Right kidney (tissue), 9 donors: ENCODE measurements at places on chromosomes 2 and 18.

- no peak for DNase-seq
These were observed 25.1 kb upstream of the MRO start for GRCh38 chr18:50844960-50845359.

- no peak for DNase-seq
These were observed 274.8 kb downstream of the SS18 start for GRCh38 chr18:25815659-25816058.

DNA sequence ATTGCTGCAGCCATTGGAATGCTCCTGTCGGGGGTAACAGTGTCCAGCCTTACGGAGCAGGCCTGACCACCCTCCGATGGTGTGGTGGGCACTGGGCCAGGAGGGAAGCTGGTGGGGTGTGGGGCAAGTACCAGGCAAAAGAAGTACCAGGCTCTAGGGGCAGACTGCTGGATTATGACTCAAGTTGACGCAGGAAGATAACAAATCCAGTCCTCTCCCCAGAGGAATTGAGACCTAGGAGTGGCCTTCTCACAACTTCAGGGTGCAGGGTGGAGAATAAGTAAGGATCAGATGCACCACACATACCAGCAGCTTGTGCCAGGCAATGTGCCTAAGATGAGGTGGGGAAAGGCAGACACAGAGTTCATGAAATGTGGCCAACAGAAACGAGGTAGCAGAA lies 37.9 kb downstream of the SEMA4F start:
- no peak for DNase-seq

- no peak for DNase-seq
These were observed 42.1 kb upstream of the SNED1 start for GRCh38 chr2:240956171-240956934.

GRCh38 chr2:227597036-227597435 lies 1.7 kb upstream of the SCYGR2 start:
- no peak for DNase-seq

DNA sequence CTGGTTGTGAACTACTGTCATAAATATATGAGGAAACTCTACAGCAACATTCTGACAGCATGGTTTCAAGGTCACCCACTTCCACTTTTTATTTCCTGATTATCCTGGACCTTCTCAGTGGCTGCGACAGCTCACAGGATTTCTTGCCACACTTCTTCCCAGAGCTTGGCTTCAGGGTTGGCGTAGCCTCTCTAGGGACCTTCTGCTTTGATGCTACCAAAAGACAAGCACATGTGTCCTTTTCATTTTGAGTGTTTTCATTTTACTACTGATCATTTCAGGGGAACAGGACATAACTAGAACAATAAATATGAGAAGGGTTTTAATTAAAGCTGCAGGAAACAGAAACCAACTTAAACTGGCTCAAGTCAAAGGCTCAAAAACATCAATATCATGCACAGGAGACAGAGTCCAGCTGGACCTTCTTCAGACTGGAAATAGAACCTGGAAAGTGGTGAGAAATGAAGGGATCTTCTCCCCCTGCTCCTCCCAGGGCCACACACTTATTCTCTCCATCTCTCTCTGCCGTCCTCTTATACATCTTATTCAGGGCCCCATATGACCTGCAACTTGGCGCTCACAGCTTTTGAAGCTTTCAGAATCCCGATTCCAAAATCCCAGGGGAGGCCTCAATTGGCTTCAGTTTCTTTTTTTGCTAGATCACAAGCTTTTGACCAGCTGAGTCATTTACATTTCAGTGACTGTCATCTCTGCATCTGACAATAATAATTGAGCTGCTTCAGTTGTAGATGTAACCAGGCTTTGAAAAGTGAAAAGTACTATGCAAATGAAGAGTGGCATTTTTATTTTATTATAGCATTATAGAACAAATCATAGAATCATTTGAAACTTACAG lies 9.7 kb downstream of the VIT start:
- no peak for DNase-seq
